Lung (tissue), 17 donors: ENCODE measurements at places on chromosomes 4 and X. TPM values are rescaled to one million over a fixed set of nuclear protein-coding genes. Genes with fewer than 3 reads are reported as not detected.

DNA sequence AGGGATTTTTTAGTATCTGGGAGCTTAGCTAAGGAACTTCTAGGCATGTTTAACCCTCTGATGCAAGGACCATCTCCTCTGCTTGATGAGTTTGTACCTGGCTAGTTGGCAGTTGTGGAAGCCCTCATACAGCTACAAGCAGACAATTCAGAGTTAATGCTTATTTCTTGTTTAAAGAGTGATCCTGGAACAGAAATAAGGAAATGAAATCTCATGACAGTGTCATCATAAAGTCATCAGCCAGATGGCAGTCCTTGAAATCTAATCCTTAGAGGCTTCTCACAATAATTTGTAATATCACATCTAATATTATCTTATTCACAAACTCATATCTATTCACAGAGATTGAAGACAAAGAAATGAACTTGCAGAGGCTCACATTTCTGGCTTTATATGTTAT lies 581.6 kb upstream of the FTHL17 start:
- H3K4me3 ChIP-seq: no peak overlapping the region
- DNase-seq: no peak
- no peaks in the 10 kb centered on the region for H3K36me3 ChIP-seq
- H3K4me1 ChIP-seq: no peaks in the 10 kb centered on the region
- H3K27ac ChIP-seq: no peak overlapping the region

GRCh38 chr4:3250956-3251690 lies 2.2 kb downstream of the MSANTD1 start:
- no peak overlapping the region for H3K4me3 ChIP-seq
- no peak overlapping the region for H3K27ac ChIP-seq
- H3K27me3 ChIP-seq: no peaks in the 10 kb centered on the region
- H3K36me3 ChIP-seq: no peaks in the 10 kb centered on the region

DNA sequence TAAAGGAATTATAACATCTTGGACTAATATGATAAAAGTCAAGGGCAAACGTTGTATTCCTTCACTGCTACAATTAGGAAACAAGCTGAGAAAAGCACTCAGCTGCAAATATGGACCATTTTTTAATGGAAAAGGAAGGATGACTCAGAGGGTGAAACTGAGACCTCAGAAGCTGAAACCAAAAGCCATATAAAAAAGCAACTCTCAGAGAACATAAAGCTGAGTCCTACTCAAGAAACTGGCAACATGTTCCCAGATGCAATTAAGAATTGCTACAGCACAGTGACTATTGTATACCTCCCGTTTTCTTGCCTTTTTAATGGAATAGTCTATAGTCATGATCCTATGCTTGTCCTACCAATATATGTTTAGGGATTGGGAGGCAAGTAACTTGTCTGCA lies 1106.4 kb upstream of the INTU start:
- H3K36me3 ChIP-seq: no peaks in the 10 kb centered on the region
- no peak overlapping the region for H3K27ac ChIP-seq
- H3K4me1 ChIP-seq: no peaks in the 10 kb centered on the region
- no peak for DNase-seq
- no peaks in the 10 kb centered on the region for H3K27me3 ChIP-seq

- H3K4me3 ChIP-seq: no peak overlapping the region
- H3K4me1 ChIP-seq: no peaks in the 10 kb centered on the region
- H3K27ac ChIP-seq: no peak overlapping the region
- H3K27me3 ChIP-seq: no peaks in the 10 kb centered on the region
Observed at GRCh38 chr4:119504616-119505015, 124.0 kb downstream of the PDE5A start.

DNA sequence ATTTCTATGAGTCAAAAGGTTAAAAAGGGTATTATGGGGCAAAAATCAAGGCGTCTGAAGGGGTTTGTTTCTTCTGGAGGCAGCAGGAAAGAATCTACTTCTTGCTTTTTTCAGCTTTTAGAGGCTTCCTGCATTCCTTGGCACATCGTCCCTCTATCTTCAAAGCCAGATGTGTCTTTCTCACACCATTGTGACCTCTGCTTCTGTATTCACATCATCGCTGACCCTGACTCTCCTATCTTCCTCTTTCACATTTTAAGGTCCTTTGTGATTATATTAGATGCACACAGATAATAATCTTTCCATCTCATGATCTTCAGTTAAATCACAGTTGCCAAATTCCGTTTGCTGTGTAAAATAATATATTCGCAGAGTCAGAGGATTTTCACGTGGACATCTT lies 112.7 kb downstream of the PPP4R3C start:
- H3K27me3 ChIP-seq: peaks cover 2% of the 10 kb centered on the region
- no peaks in the 10 kb centered on the region for H3K4me1 ChIP-seq
- H3K27ac ChIP-seq: no peak overlapping the region

GRCh38 chrX:136057567-136057966 lies 72.3 kb downstream of the SLC9A6 start:
- H3K36me3 ChIP-seq: no peaks in the 10 kb centered on the region
- no peaks in the 10 kb centered on the region for H3K27me3 ChIP-seq
- no peak overlapping the region for H3K27ac ChIP-seq
- H3K4me1 ChIP-seq: no peaks in the 10 kb centered on the region

The UGT8 gene
- 9.9 TPM for total RNA-seq

DNA sequence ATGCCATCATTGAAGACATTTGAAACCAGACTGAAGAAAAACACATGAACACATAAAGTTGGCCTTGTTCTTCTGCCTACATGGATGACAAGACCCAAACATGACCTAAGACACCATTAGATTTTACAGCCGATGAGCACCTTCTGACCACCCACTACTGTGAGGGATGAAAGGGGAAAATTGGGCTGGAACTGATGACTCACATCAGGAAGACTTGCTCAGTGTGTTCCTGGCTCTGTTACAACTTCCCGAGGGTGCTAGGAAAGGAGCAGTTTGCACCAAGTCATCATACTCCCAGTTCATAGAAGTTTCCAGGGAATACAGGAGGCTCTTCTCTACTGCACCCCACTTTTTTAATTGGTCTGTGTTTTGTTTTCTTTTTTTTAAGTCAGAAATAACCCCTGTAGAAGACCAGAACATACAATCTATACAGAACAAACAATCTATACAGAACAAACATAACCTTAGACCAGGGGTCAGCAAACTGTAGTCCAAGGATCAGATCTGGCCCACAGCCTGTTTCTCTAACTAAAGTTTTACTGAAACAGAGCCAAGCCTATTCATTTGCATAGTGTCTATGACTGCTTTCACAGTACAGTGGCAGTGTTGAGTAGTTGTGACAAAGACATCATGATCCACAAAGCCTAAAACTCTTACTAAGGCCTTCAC lies 25.3 kb downstream of the BTC start:
- no peaks in the 10 kb centered on the region for H3K4me1 ChIP-seq
- DNase-seq: peak; percentile 65
- no peaks in the 10 kb centered on the region for H3K36me3 ChIP-seq
- H3K4me3 ChIP-seq: no peak overlapping the region
- no peak overlapping the region for H3K27ac ChIP-seq

- no peak overlapping the region for H3K4me3 ChIP-seq
- H3K4me1 ChIP-seq: no peaks in the 10 kb centered on the region
- H3K27ac ChIP-seq: no peak overlapping the region
- H3K27me3 ChIP-seq: no peaks in the 10 kb centered on the region
Observed at GRCh38 chr4:35365186-35365585, 879.1 kb downstream of the ARAP2 start.

The PGAM4 gene
- total RNA-seq: not detected

The LONRF3 gene
- total RNA-seq: 22.5 TPM

DNA sequence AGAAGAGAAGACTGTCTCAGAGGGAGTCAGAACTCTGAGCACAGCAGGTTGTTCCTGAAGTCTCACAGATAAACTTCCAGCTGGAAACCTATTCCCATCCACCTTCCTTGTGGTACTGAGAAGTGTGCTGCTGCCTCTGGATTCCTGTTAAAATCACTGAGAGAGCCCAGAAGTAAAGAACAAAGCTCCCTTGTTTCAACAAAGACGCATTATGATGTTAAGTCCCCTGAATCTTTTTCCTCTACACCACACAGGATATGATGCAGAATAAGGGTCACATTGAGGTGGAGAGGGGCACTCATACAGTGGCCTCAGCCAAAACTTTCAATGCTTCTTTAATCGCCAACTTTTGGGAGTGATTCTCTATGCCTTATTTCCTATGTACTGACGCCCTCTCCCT lies 321.0 kb downstream of the OPHN1 start:
- peak; percentile 6 for DNase-seq
- H3K27ac ChIP-seq: no peak overlapping the region
- H3K4me3 ChIP-seq: no peak overlapping the region
- no peaks in the 10 kb centered on the region for H3K4me1 ChIP-seq
- no peaks in the 10 kb centered on the region for H3K27me3 ChIP-seq

DNA sequence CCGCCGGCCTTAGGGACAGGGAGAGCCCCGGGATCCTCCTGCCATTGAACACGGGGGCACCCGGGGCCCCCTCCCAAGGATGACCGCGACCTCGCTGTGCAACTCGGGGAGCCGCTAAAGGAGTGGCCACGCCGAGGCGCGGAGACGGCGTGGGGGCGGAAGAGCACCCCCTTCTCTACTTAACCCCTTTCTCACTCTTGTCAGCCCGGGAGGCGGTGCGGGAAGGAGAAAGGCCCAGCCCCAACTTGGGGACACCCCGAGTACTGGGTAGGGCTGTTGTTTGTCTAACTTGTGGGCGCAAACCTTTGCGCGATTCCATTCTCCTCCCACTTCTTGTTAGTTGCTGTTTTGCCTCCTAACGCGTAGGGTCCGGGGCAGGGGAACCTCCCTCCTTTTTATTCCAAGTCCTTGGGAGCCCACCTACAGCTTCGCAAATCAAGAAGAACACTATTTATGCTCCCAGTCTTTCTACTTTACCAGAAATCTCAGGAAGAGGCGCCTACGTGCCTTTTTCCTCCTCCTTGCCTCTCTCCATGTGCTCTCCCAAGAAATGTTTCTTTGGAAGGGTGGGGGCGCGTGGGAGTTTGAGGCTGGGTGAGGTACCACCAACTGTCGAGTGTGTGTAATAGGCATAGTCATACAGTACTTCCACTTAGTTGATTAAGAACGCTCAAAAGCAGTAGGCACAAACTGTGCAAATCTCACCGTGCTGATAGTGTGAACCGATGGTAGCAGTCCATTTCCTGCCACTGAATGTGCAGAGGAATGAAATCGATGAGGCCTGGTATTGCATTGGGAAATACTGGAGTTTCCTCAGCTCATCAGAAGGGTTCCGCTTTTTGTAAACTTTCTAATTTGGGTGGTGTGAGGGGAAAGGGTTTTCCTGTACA lies 813 bp downstream of the DIAPH2 start:
- H3K27ac ChIP-seq: peak overlapping the region; percentile 78
- H3K27me3 ChIP-seq: peaks cover 28% of the 10 kb centered on the region
- H3K36me3 ChIP-seq: no peaks in the 10 kb centered on the region

DNA sequence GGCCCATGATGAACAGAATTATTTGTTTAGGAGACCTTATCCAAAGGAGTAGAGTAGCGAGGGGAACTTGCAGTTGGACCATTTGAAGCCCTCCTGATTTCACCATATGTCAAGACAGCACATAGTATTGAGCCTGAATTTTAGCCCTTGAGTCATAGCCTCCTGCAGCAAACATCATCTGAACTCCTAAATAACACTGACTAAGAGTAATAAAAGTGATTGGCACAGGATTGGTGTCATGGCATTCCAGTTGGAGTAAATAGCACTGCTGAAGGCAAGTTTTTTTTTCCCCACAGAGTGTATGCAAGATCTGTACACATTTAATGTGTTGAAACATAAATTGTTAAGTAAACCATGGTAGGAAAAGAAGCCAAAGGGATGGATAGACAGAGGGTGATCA lies 89.0 kb downstream of the COMMD8 start:
- H3K27ac ChIP-seq: no peak overlapping the region
- no peaks in the 10 kb centered on the region for H3K36me3 ChIP-seq
- no peak overlapping the region for H3K4me3 ChIP-seq
- DNase-seq: no peak
- no peaks in the 10 kb centered on the region for H3K4me1 ChIP-seq
- H3K27me3 ChIP-seq: no peaks in the 10 kb centered on the region

DNA sequence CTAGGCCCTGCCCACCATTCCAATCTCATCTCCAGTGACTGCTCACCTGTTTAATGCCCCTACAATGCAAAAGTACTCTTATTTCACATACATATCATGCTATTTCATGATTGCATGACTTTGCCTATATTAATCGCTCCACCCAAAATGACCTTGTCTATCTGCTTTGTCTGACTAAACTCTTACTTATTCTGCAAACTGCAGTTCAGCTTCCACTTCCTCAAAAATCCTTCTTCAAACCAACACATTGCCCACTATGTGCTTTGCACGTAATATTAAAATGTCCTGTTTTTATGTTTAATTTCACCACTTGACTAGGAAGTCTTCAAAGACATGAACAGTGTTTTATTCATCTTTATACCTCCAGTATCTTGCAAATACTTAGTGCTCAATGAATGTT lies 229.6 kb downstream of the OPHN1 start:
- H3K4me1 ChIP-seq: no peaks in the 10 kb centered on the region
- H3K4me3 ChIP-seq: no peak overlapping the region
- H3K27me3 ChIP-seq: no peaks in the 10 kb centered on the region
- no peak overlapping the region for H3K27ac ChIP-seq
- no peak for DNase-seq

- H3K27me3 ChIP-seq: peaks cover 2% of the 10 kb centered on the region
- no peaks in the 10 kb centered on the region for H3K4me1 ChIP-seq
- no peak for DNase-seq
- H3K36me3 ChIP-seq: no peaks in the 10 kb centered on the region
- H3K4me3 ChIP-seq: no peak overlapping the region
Observed at GRCh38 chrX:97907791-97908190, 1024.1 kb downstream of the RPA4 start.

DNA sequence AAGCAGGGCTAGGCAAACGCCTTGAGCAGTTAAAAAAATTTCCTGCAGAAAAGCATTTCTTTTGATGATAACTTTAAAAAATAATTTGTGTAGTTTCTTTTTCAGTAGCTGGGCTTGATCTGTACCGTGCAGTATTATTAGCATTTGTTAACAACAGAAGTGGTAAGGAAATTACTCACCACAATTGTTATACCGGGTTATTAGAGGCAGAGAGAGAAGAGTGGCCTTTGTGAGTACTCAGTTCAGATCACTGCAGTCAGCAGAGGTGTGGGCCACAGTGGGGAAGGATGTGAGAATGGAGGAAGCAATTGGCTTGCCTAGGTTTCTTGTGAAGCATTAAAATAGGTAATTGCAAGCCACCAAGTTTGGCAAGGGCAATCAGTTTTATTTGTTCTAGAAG lies 14.3 kb upstream of the IL21 start:
- H3K4me1 ChIP-seq: no peaks in the 10 kb centered on the region
- no peak for DNase-seq
- H3K36me3 ChIP-seq: no peaks in the 10 kb centered on the region
- H3K4me3 ChIP-seq: no peak overlapping the region

The TIMP1 gene
- 1,983 TPM for total RNA-seq
